ENCODE measurements at places on chromosomes 2 and 18.

- DNase-seq: no peak
These were observed 86.6 kb downstream of the FAM228A start for GRCh38 chr2:24261441-24261840.

- DNase-seq: no peak
These were observed 72.8 kb downstream of the PTH2R start for GRCh38 chr2:208479342-208479741.

DNA sequence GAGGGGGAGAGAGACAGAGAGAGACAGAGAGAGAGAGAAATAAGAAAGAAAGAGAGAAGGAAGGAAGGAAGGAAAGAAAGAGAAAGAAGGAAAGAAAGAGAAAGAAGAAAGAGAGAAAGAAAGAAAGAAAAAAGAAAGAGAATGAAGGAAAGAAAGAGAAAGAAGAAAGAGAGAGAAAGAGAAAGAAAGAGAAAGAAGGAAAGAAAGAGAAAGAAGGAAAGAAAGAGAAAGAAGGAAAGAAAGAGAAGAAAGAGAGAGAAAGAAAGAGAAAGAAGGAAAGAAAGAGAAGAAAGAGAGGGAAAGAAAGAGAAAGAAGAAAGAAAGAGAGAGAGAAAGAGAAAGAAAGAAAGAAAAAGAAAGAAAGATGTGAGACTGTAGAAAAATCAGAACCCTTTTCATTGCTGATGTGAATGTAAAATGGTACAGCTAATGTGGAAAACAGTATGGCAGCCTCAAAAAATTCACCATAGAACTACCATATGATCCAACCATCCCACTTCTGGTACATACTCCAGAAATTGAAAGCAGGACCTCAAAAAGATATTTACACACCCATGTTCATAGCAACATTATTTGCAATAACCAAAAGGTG lies 203.4 kb upstream of the POU3F3 start:
- no peak for DNase-seq

DNA sequence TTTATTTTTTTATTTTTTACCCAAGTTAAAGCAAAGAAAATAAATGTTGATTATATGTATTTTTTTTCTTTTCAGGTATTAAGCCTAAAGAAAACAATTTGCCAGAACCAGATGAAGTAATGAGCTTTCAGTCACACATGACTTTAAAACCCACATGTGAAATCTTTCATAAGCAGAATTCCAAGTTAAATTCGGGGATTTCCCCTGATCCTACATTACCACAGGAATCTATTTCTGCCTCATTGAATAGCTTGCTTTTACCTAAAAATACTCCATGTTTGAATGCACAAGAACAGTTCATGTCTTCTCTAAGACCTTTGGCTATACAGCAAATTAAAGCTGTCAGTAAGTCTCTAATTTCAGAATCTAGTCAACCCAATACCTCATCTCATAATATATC lies 26.6 kb downstream of the GEN1 start:
- no peak for DNase-seq

GRCh38 chr18:76622651-76623050 lies 127.6 kb upstream of the ZNF516 start:
- no peak for DNase-seq

GRCh38 chr2:157627594-157628476 lies 829 bp downstream of the ACVR1C start:
- no peak for DNase-seq

GRCh38 chr2:18506883-18507509 lies 53.5 kb downstream of the RDH14 start:
- DNase-seq: no peak

DNA sequence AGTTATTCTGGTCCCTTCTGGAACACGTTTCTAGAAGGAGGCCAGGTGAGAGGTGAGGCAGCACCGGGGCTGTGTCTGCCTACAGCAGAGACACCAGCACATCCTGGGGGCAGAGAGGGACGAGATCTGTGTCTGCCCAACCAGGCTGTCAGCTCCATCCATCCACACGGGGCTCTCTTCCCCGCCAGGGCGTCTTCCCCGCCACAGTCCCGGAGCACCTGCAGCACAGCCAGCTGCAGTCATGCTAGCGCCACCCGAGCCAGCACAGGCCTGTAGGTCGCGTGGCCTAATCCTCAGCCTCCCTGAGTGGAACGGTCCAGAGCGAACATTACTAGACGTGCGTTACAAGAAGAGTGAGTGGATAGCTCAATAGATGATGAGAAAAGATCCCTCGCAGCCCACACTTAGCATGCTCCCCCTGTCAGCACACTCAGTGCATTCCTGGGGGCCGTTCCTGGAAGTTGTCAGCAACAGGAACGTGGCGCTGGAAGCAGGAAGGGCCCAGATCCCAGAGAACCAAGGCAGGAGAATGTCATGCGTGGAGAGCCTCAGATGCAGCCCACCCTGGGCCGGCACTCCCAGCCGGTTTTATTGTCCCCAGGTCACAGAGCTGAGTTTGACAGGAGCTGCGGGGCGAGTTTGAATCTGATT lies 179.0 kb downstream of the TWIST2 start:
- no peak for DNase-seq

DNA sequence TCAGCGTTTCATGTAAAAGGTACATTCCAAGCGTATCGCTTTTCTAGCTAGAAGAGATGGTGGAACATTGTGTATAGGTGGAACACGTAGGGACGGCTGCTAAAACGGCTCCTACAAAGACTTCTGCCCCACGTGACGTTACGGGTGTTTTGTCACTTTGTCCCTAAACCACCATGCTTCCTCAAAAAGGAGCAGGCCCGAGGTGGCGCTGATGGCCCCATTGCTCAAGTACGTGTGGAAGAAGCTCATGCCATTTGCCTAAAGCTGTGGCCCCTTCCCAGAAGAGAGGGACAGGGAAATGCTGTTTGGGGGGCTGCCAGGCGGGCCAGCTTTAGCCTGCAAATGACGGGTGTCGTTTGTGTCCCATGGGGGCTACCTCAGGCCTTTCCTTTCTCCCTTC lies 72.7 kb downstream of the TMEM247 start:
- DNase-seq: no peak

DNA sequence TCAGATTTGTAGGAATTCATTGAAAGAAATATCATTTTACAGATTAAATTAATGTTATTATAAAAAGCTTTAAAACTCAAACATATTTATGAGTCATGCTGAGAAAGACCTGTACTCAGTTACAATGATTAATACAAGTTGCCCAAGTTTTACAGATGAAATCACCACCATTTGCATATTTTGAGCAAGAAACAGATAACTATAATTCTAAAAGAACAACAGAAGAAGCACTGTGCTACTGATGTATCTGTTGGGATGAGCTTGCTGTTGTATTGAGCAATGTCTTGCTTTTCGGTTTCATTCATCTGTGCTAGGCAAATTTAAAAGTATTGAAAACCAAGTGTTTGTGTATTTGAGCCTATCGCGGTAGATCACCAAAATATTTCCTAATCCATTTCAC lies 1589.1 kb upstream of the ZEB2 start:
- DNase-seq: no peak

DNA sequence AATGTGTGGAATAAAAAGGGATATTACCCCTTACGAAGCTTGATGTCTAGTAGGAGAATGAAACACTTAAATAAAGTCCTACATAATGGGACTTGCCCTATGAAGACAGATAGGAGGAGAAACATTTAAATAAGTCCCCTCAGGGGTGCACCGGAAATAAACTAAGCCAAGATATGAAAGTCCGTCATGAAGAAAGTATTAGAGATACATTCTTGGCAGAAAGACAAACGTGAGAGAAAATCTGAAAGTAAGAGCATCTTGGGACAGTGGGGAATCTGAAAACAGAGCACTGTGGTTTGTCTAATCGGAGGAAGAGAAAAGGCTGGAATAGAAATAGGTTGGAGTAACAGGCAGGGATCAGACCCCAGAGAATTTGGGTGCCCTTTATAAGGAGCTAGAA lies 516.9 kb upstream of the DSEL start:
- no peak for DNase-seq

DNA sequence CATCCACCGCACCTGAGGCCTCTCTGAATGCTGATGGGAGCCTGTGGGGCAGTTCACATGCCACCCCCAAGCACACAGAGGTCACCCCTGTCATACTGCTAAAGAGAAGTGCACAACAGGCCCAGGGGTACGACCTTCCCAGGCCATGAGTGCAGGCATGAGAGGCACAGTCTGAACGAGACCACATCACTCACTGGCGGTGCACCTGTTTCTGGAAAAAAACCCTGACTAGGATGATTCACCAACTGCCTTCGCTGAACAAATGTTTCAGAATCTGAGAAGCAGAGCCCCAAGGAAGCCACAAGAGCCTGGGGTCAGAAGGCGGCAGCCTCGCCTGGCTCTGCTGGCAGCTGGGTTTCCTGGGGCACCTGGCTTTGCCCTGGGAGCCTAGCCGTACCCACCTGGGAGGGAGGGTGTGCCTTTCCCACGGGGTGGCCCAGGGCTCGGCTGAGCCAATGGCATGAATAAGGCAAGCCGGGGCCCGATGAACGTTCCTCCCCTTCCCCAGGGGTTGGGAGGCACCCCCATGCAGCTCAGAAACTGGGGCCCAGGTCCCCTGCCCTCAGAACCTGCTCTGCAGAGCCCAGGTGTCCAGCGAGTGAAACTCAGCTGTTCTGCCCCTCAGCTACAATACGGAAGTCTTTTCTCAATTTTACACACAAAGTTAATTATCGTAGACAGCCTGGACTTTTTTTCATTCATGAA lies 73.8 kb downstream of the HDAC4 start:
- no peak for DNase-seq

DNA sequence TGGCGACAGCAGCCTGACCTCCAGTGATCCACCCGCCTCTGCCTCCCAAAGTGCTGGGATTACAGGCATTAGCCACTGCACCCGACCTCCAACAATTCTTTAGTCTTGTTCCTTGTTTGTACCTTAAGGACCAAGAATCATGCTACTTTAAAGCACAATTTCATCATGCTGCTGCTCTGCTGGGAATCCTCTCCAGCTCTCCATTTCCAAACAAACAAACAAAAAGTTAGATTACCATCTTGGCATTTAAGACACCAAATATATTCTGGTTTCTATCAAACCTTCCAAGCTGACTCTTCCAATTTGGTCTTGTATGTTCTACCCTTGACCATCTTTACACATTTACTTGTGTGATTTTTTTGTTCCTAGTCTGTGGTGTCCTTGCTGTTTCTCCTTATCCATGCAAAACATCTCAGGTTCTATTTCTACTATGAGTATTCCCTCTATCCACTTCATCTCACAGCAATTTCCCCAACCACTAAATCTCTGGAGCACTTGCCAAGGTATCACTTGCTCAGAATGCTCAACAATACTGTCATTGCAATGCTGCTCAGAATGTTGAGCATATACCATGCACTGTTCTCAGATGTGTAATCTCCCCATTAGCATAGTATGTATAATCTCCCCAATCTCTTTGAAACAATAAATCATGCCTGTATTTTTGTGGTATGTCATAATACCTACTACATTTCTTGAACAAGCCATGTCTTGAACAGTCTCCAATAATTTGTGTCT lies 73.2 kb upstream of the GALNT5 start:
- no peak for DNase-seq

DNA sequence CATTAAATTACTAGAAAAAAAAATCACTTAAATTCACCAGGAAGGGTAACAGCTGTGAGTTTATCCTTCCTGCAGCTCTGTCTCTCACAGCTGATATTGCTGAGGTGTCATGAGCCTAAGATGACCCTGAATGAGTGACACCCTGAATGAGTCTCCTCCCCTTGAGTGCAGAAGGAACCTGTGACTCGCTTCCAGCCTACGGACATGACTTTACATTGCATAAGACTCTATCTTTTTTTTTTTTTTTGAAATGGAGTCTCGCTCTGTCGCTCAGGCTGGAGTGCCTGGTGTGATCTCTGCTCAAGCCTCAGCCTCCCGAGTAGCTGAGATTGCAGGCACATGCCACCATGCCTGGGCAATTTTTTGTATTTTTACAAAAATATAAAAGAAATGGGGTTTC lies 14.1 kb downstream of the MRO start:
- no peak for DNase-seq

- no peak for DNase-seq
These were observed 25.5 kb downstream of the ZNF521 start for GRCh38 chr18:25326361-25326952.

DNA sequence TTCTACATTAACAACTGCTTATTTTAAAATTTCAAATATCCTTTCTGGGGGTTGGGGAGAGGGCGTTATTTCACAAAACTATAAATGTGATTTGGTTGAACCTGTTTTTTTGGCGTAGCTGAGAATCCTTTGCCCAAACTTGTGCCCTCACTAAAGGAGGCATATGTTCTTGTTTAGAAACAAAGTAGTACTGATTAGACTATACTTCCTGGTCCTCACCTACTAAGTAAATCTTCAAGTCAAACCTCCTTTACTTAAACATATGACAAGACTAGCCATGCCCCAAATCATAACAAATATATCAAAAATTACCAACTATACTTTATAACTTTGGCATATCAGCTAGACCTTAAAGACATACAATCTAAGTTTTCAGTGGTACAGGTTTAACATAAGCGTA lies 5.8 kb downstream of the EIF2AK3 start:
- DNase-seq: no peak

DNA sequence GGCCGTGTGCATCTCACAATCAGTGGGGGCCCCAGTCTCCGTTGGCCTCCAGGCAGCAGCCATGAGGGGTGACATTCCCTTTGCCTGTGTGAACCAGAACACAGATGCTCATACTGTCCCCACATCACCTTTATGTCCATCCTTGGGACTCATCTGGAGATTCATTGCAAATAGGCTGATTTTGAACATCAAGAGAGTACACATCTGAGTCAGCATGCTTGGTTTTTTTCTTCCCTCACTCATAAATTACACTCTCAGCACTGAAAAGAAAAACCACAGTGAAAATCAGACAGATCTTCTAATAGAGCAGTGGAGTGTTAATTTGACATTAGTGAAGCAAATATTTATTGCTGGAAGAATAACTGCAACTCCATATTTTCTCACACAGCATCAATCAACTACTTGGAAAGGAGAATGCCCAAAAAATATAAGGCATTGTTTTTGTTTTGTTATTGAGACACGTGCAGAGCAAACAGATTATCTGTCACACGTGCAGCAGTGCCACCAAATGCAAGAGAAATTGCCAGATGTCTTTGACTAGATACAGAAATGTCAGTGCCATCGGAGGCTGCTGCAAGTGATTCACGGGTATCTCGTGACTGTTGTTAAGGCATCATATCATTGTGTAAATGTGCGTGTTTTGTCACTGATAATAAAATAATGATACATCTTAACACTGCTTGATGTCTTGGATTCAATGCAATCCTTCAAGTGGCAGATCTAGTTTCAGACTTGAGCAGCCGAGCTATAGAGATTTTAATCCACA lies 10.9 kb downstream of the APCDD1 start:
- no peak for DNase-seq

DNA sequence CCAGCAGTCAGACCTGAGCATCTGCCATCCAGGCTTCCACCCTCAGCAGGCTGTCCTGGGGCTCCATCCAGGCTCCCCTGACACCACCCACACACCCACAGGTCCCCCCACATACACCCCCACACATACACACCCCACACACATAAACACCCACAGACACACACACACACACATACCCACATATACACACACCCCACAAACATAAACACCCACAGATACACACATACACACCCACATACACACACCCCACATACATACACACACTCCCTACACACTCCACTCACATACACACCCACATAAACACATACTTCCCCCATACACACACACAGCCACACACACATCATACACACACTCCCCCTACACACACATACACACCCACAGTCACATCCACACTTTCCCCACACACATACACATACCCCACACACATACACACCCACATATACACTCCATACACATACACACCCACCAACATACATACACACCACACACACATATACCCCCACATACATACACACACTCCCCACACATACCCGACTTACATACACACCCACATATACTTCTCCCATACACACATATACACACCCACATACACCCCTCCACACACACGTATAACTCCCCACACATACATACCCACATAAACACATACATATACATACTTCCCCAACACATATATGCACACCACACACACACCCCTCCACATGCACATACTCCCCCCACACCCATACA lies 183.3 kb upstream of the ETAA1 start:
- no peak for DNase-seq

All from stimulated activated CD8-positive, alpha-beta memory T cell treated with anti-CD3 and anti-CD28 coated beads, Interleukin-15, amount 100 ng/mL, for 24 hours (primary cell).